HepG2 (cell line): ENCODE measurements at places on chromosomes 2 and 18. TPM values are rescaled to one million over a fixed set of nuclear protein-coding genes. Genes with fewer than 3 reads are reported as not detected.

- no peaks in the 10 kb centered on the region for H3K4me1 ChIP-seq
- no peak for DNase-seq
- H3K27me3 ChIP-seq, result no peaks in the 10 kb centered on the region
- H3K27ac ChIP-seq, result no peak overlapping the region
Observed at GRCh38 chr2:184394642-184395041, 203.7 kb upstream of the ZNF804A start.

Gene ATF2
- 95.1 and 135 TPM in 2 replicates for total RNA-seq

- no peaks in the 10 kb centered on the region for H3K36me3 ChIP-seq
- H3K4me1 ChIP-seq, result 0 out of 2 replicates have a peak, but pooled peaks cover 8% of the 10 kb centered on the region
- H3K27ac ChIP-seq, result no peak overlapping the region
- H3K4me3 ChIP-seq, result no peak overlapping the region
- H3K27me3 ChIP-seq, result no peaks in the 10 kb centered on the region
Observed at GRCh38 chr2:207143215-207144172, 22.3 kb downstream of the KLF7 start.

GRCh38 chr2:218008060-218009040 lies 5.6 kb upstream of the TNS1 start:
- no peak overlapping the region for H3K4me3 ChIP-seq
- DNase-seq, result no peak
- peaks cover 30% of the 10 kb centered on the region for H3K4me1 ChIP-seq
- no peak overlapping the region for H3K27ac ChIP-seq

Gene EGR4
- not detected in 2 replicates for total RNA-seq

Gene PSD4
- 8.6 and 9.4 TPM in 2 replicates for total RNA-seq

DNA sequence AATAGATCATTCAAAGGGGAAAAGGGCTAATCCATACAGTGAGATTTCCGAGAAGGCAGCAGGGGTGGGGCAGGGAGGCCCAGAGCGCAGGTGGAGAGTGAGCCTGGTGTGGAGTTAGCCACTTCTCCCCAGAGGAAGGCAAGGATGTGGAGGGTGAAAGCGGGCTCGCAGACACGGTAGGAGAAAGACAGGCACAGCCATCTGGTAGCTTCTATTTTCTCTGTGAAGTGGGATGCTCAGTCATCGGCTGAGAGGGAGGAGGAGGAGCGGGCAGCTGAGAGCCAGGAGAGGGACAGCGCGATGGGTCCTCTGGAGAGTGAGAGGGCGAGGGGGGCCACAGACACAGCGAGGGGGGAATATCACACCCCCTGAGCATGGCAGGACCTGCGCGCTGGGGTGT lies 153.3 kb upstream of the NDUFV2 start:
- H3K27me3 ChIP-seq, result peaks cover 3% of the 10 kb centered on the region; the same call in 1 of the 3 replicates
- no peak overlapping the region for H3K27ac ChIP-seq
- peaks cover 10% of the 10 kb centered on the region; the same call in 1 of the 2 replicates for H3K4me1 ChIP-seq
- no peak overlapping the region for H3K4me3 ChIP-seq
- H3K36me3 ChIP-seq, result no peaks in the 10 kb centered on the region

- no peaks in the 10 kb centered on the region for H3K36me3 ChIP-seq
- H3K4me3 ChIP-seq, result no peak overlapping the region
Observed at GRCh38 chr2:144995482-144995881, 475.6 kb upstream of the ZEB2 start.

GRCh38 chr2:108399479-108399878 lies 21.7 kb downstream of the SULT1C4 start:
- no peaks in the 10 kb centered on the region for H3K4me1 ChIP-seq
- H3K27ac ChIP-seq, result no peak overlapping the region
- no peaks in the 10 kb centered on the region for H3K36me3 ChIP-seq
- H3K4me3 ChIP-seq, result no peak overlapping the region

Gene TEKT4
- total RNA-seq, result not detected in 2 replicates

DNA sequence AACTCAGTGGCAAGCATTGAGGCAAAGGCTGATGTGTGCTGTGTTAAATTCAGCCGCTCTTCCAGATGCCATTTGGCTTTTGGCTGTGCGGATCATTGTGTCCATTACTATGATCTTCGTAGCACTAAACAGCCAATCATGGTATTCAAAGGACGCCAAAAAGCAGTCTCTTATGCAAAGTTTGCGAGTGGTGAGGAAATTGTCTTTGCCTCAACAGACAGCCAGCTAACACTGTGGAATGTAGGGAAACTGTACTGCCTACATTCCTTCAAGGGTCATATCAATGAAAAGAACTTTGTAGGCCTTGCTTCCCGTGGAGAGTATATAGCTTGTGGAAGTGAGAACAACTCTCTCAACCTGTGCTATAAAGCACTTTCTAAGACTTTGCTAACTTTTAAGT lies 195.5 kb upstream of the RAB12 start:
- no peak overlapping the region for H3K27ac ChIP-seq
- no peak overlapping the region for H3K4me3 ChIP-seq
- peaks cover 19% of the 10 kb centered on the region for H3K4me1 ChIP-seq
- H3K27me3 ChIP-seq, result no peaks in the 10 kb centered on the region
- no peak for DNase-seq
- no peaks in the 10 kb centered on the region for H3K36me3 ChIP-seq

DNA sequence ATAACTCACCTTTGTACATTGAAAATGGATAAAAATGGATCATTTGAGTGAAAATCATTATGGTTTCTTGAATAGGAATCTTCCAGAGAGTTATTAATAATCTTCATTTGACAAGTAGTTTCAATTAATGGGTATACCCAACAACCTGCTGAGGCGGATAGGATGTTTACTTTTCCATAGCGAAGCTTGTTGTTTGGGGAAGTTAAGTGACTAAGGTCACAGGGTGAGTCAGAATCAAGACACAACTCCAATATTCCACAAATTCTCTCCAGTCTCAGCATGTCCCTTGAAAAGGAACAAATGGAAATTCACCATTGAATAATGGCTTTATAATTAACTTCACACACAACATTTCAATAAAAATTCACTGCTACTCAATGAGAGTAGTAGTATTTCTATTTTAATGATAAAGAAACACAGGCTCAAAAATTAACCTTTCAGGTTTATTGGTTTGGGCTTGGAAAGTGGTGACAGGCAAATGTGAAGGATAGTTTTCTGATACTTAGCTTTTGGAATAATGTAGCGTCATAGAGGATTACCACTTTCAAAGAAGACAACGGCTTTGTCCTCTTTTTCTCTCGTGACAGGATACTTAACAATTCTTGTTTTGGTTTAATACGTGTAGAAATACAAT lies 211.3 kb downstream of the GPD2 start:
- no peak overlapping the region for H3K4me3 ChIP-seq
- H3K27ac ChIP-seq, result no peak overlapping the region
- no peak for DNase-seq

DNA sequence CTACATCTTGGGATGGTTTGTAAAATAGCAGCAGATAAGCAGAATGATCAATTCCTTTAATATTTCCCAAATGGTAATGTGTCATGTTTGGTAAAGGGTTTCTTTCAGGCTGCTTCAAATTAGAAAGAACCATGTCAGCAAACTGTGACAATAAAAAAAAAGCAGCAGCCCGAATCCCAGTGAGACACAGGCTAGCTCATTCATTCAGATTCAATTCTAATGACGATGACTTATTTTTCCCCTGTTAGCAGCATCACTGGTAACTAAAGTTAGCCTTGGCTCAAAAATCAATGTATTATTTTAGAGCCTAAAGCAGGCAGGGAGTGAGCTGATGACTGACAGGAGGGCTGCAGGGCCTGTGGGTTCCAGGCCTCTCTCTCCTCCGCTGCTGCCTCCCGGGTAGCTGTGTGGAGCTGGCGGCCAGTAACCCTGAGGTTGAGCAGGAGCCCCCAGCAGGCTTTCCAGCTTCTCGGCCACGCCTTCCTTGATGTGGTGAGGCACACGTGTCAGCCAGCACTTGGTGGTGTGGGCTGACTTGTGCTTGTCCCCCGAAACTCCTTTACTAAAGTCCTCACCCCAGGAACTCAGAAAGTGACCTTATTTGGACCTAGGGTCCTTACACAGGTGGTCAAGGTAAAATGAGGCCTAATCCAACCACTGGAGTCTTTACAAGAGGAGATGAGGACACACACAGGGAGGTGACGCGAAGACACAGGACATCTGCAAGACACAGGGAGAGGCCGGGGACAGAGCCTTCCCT lies 120.5 kb upstream of the HS6ST1 start:
- DNase-seq, result no peak
- H3K4me1 ChIP-seq, result peaks cover 21% of the 10 kb centered on the region
- no peak overlapping the region for H3K27ac ChIP-seq
- H3K27me3 ChIP-seq, result no peaks in the 10 kb centered on the region; the same call in 2 of the 3 replicates
- H3K4me3 ChIP-seq, result no peak overlapping the region
- no peaks in the 10 kb centered on the region for H3K36me3 ChIP-seq

- no peaks in the 10 kb centered on the region for H3K36me3 ChIP-seq
- DNase-seq, result no peak
- no peak overlapping the region for H3K27ac ChIP-seq
- H3K4me1 ChIP-seq, result peaks cover 43% of the 10 kb centered on the region
- H3K27me3 ChIP-seq, result no peaks in the 10 kb centered on the region
Observed at GRCh38 chr2:159795841-159796690, 1.9 kb downstream of the CD302 start.
